Fibroblast of skin of right quadriceps (primary cell): ENCODE measurements at places on chromosomes 2 and 18.

DNA sequence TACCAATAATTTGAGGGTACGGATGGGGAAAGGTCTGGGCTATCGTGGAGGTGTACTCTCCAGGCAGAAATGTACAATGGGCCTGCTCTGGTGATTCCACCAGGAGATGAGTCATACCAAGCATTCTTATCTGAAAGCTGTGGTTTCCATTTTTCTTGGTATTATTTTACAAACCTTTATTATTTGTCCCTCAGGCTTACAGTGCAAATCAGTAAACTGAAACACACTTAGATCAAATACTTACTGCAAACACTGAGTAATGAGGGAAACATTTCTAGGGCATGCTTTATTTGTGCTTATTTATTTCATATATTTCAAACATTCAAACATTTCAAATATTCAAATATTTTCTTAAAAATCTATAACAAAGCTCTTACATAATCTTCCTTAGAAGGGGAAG lies 319.8 kb downstream of the RND3 start:
- peak; percentile 71 for DNase-seq

DNA sequence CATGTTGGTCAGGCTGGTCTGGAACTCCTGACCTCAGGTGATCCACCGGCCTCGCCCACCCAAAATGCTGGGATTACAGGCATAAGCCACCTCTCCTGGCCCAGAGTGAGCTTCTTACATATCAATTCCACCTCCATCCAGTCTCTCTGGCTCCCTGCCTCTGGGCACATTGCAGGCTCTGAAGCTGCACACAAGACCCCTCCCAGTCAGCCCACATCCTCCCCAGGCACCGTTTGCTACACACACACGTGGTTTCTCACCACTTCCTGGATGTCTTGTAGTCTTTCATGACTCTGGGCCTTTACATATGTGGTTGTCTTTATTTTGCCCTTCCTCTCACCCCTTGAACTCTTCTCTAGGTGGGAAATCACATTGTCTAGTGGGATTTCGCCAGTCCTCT lies 64.0 kb upstream of the CABLES1 start:
- DNase-seq: peak; percentile 58

DNA sequence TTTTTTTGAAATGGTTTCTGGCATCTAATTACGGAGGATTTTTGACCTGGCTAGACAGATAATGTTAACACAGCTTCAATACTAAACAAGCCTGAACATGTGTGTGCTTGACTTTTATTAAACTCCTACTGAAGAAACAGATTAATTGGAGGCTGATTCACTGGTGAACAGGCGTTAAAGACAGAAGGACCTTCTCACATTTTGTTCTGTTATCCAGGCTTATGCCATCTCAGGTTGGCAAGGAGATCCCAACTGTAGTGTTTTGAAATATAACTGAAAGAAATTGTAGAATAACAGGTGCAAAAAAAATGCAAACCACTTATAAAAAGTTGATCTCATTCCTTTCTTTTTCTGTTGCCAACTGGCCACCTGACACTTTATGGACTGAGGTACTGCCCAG lies 269.6 kb downstream of the ARHGAP15 start:
- no peak for DNase-seq

GRCh38 chr18:2839202-2839601 lies 7.6 kb upstream of the EMILIN2 start:
- DNase-seq: no peak

DNA sequence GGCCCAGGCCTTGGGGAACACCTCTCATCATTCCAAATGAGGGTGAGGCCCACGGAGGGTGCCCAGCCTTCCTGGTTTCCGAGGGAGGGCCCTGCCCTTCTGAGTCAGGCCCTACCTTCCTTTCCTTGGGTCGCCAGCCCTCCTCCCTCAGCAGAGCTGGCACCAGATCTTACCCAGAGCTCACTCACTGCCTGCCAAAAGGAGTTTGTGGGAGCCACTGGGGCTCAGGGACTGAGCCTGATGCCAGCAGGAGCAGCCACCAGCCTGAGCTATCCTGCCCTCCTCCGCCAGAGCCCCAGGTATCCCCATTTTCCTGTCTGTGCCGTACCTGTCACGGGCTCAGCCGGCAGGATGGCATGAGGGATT lies 64.1 kb downstream of the NRP2 start:
- no peak for DNase-seq

- DNase-seq: no peak
These were observed 18.2 kb downstream of the SCN3A start for GRCh38 chr2:165185633-165186032.

DNA sequence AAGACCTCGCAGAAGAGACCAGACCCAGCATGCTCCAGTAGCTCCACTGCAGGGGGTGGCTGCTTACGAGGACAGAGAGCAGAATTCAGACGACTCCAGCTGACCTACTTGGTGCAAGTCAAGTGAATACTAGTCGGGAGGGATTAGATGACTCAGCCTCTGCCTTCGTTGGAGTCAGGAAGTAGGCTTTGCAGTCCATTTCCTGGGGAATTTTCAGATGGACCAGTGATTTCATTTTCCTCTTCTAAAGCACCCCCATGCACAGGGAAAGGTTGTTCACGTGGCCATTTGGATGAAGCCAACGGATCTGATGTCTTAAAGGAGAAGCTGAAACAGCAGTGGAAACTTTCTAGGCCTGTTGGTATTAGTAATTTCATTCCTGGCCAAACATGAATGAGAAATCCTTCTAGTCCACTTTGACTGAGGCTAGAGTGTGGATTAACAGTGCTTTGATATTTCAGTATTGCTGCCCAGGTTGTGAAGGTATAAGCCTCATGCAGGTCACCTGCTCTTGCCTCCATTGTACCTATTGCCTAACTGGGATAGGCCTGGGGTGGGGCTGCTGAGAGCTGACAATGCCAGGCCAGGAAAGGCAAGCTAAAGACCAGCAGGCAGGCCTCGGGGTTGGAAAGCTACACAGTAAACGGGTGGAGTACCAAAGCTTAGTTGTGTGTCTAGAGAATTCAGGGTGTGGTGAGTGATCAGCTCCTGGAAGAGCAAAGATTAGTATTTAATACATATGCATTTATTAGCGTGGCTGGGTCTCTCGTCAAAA lies 117.6 kb upstream of the FOSL2 start:
- peak; percentile 97 for DNase-seq

DNA sequence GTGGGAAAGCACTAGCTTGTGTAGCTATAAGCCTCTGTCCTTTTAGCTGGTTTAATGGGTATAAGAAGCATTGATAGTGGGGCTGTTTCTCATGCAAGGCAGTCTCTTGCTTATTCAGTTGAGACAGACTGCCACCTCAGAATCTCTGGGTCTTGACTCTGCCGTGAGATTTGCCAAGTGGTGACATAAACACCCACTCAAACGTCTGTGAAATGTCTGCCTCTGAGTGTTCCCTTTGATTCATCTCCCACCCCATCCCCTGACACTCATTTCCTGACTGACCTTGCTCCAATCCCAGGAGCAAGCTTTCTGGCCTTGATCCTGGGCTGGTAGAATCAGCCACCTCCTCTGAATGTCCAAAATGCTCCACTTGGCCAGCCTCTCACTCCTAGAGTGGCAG lies 141.9 kb upstream of the RBMS1 start:
- no peak for DNase-seq

DNA sequence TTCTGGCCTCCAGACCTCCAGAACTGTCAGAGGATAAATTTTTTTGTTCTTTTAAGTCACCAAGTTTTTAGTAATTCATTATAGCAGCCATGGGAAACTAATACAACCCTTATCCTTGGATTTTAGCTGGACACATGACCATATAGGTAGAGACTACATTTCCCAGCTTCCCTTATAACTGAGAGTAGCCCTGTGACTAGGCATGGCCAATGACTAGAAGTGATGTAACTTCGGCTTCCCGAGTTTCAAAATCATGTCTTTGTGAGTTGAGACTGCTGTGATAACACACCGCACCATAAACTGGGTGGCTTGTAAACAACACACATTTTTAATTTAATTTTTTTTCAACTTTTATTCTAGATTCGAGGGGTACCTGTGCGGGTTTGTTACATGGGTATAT lies 134.0 kb upstream of the SERTAD2 start:
- no peak for DNase-seq

GRCh38 chr2:158569284-158569683 lies 112.5 kb downstream of the PKP4 start:
- no peak for DNase-seq

DNA sequence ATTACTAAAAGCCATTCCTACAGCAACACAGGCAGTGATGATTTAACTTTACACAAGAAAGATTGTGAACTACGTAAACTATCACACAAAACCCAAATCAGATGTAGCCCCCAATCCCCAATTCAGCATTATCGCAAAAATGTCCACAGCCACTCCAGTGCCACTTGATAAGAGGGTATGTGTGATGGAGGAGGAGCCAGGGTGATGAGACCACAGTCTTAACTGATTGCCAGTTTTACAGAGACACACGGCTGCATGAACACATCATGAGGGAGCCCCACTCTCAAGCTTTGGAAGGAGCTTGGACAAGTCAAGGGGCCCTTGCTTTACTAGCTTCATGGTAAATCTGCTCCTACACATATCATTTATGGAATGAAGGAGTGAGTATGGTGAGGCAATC lies 116.0 kb downstream of the FAM161A start:
- DNase-seq: no peak

DNA sequence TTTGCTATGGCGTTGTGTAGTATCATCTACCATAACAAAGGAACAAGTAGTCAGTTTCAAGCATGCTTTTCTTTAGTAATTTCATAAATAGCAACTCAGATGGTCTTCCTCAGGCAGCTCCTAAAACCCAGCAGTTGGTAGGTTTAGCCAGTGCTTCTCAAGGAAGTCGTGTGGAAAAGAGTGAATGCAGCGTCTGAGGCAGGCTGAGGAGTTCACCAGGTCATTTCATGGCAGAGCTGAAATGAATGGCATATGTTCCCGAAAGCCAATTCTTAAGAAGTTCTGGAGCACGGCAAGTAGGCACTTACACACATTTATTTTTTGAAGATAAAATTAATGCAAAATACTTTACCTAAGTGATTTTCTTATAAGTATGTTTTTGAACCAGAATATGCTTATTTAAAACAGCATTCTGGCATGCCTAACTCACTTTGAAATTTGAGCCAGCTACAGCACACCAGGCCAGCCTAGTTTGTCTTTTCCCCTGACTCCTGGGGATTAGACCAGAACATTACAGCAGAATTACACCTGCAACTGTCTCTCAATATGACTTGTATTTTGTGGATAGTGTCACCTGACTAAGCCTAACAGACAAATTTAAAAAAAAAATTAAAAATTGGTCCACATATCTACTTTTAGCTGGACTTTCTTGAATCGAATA lies 62.2 kb downstream of the OSBPL6 start:
- no peak for DNase-seq
